ENCODE measurements at places on chromosomes 5 and 9.

DNA sequence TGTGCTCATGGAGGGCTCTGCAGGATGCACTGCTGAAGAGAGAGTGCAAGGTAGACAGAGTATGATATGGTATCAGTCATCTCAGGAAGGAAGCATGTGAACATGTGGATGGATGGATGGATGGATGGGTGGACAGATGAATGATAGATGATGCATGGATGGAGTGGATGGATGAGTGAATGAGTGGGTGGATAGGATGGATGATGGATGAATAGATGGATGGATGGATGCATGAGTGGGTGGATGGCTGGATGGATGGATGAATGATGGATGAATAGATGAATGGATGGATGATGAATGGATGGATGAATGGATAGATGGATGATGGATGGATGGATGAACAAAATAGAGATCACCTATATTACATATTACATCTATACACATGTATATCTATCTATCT, 341.3 kb downstream of the DRD1 start:
- DNase-seq, result no peak

- DNase-seq, result no peak
These were observed 100.7 kb downstream of the CWC27 start for GRCh38 chr5:64869419-64869818.

DNA sequence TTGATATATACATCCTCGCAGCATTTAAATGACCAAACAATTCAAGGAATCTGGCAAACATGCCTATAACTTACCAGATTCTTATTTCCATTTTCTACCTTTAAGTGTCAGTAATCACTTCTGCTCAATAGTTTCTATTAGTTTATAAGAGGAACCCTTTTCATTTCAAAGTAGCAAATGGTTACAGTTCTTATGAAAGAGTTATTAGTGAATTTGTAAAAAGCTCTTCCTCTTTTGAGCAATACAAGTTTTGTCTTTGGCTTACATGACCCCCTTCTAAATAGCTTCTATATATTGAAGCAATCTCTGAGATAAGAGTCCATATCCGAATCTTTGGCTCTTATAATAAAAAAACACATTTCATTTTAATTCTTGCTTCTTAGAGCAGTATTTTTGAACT, 42.0 kb downstream of the ELL2 start:
- DNase-seq, result no peak

DNA sequence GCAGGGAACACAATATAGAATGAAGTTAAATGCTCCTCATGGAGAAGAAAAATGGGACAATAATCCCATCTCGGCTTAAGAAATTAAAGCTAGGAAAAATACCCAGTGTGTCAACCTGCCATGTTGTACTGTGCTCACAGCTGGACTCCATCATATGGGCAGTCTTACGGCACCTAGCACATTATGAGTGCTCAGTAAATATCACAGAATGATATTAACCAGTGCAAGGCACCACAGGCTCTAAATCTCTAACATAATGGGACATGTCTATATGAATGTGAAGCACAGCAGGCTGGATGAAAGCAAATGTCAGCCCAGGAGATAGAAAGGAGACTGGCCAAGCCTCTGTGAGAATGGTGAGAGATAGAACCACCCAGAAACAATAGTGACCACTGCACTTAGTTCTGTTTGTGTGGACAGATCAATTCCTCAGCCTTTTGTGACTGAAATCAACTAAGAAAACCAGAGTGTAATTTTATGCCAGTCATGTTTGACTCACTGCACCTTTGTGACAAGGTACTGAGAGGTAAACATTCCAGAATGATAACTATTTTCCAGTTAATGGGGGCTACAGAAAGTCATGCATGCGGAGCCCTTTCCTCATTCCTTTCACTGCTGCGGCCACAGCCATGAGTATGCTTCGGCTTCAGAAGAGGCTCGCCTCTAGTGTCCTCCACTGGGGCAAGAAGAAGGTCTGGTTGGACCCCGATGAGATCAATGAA, 140.4 kb upstream of the CDH6 start:
- no peak for DNase-seq

DNA sequence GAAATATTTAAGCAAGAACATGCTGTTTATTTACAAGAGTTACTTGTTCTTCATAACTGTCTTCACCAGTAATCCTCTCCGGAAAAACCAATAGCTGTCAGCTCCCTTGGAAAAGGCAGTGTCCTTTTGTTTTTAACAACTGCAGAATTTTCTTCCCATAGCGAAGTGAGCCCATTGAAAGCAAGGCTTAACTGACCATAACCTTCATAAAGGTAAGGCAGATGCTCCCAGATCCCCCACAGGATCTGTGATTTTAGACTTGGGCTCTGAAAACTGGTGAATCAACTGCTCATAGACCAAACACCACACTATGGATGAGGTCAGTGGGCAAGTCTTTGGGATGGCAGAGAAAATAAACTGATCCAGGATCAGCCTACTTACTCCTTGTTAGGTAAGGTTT, 155.0 kb downstream of the GLIS3 start:
- DNase-seq, result peak; percentile 22

DNA sequence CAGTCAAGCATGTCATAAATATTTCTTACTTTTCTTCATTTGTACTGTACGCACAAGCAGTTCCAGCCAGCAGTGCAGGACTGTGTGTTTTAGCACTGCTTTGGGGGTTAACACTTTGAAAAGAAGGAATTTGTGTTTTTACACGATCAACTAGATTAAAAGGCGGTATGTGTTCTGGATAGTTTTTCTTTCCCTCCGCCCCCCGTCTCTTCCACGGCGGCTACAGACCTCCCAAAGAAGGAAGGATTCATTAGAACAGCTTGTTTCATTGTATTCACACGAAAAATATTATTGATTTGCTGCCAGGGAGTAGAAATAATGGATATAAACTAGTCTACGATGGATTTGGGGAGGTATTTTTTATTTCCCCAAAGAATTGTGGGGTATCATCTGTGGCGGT, 336.8 kb upstream of the RFX3 start:
- DNase-seq, result no peak

DNA sequence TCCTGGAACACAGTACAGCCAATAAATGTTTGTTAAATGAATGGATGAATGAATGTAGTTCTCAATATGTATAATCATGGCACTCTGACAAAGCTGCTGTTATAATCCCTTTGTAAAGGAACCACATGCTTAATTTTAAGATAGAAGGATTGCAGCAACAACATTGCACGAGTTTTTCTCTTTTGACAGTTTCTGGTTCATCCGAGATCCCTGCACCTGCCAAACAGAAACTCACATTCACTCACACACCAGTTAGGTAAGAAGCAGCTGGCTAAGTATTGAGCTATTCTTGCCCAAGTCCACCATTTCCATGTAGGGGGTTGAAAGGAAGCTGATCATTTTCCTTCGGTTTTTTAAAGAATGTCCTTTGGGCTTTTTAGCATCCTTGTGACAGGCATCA, 133.7 kb upstream of the MAP1B start:
- no peak for DNase-seq

DNA sequence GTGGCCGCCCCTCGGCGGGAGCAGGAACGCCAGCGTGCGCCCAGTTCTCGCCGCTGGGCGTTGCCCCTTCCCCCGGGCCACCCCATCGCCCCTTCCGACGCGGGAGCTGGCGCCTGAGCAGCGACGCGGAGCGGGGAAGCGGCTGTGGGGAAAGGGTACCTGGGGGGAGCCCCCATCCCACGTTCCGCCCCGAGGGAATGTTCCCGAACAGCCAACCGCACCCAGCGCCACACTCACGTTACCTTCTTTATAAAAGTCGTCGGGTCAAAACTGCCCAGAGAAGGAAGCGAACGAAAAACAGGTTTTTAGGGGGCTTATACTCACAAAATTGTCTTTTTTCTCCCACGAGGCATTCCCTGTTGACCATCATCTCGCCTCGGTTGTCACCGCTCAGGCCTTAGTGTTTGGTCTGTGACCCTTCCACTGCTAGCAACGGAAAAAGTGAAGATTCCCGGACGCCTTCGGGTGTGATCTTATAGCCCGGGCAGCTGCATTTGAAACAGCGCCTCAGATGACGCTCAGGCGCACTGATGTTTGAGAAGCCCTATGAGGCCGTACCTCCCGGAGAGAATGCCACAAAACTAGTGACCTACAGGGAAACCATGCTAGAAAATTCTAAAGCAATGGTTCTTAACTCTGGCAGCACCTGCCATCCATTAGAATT, 475 bp upstream of the GOLM1 start:
- peak; percentile 48 for DNase-seq

- DNase-seq, result peak; percentile 75
These were observed 158.7 kb upstream of the IER5L start for GRCh38 chr9:129336601-129337331.

- DNase-seq, result no peak
These were observed 19.5 kb downstream of the PHF2 start for GRCh38 chr9:93595861-93596365.

DNA sequence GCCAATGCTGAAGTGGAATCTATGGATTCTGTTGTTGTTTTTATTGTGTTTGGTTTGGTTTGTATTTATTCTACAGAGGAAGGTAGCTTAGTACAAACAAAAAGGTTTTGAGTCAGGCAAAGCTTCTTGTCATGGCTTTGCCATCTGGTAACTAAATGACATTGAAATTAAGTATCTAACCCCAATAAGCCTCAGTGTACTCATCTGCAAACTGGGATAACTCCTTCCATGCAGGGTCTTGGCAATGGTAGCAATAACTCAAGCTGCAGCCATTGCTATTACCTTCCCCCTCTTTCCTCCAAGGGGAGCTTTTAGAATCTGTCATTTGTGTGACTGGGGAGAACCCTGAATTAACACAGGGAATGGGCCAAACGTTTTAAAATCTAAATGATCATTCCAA, 79.7 kb downstream of the PLAC8L1 start:
- DNase-seq, result no peak

GRCh38 chr5:180127682-180128670, 56.4 kb upstream of the RNF130 start:
- DNase-seq, result peak; percentile 3
